Chondrocyte (in vitro differentiated cells): ENCODE measurements at places on chromosomes 11 and 22. TPM values are rescaled to one million over a fixed set of nuclear protein-coding genes. Genes with fewer than 3 reads are reported as not detected.

Gene C1QTNF4
- 0.40 to 0.41 TPM in 2 of 3 replicates, not detected in the other for total RNA-seq

Gene CARD10
- total RNA-seq, result 7.0 to 14.2 TPM (median 13.5 TPM) in 3 replicates

Gene TCN1
- not detected in 3 replicates for total RNA-seq

Gene PHOX2A
- total RNA-seq, result not detected in 3 replicates

Gene GRAMD4
- total RNA-seq, result 23.8 to 44.8 TPM (median 31.7 TPM) in 3 replicates

Gene SLC22A25
- total RNA-seq, result not detected in 3 replicates

Gene MUC5AC
- not detected in 3 replicates for total RNA-seq

Gene CTTN
- total RNA-seq, result 290 to 314 TPM (median 307 TPM) in 3 replicates

Gene SCN3B
- 0.15 to 0.62 TPM (median 0.45 TPM) in 3 replicates for total RNA-seq

Gene SHANK2
- total RNA-seq, result 0.53 to 1.6 TPM (median 0.97 TPM) in 3 replicates

Gene TRIM29
- total RNA-seq, result not detected in 3 replicates

Gene WNT11
- total RNA-seq, result 20.7 to 69.4 TPM (median 24.5 TPM) in 3 replicates

Gene C1QTNF6
- 11.3 to 27.7 TPM (median 14.6 TPM) in 3 replicates for total RNA-seq

Gene TRIM48
- not detected in 3 replicates for total RNA-seq

Gene SEPTIN3
- total RNA-seq, result 0.87 to 0.92 TPM (median 0.92 TPM) in 3 replicates

Gene GSTT2B
- 1.8 to 2.9 TPM in 2 of 3 replicates, not detected in the other for total RNA-seq

Gene CDC45
- total RNA-seq, result 2.2 to 13.3 TPM (median 2.9 TPM) in 3 replicates

Gene SCARF2
- 56.5 to 88.8 TPM (median 86.5 TPM) in 3 replicates for total RNA-seq

Gene ANGPTL5
- 4.0 TPM in 1 of 3 replicates, not detected in the others for total RNA-seq

Gene SHISA8
- total RNA-seq, result not detected in 3 replicates

Gene ANKK1
- total RNA-seq, result 0.36 TPM in 1 of 3 replicates, not detected in the others

Gene ARSA
- total RNA-seq, result 37.6 to 39.8 TPM (median 39.3 TPM) in 3 replicates

Gene CPSF7
- 61.2 to 66.2 TPM (median 65.0 TPM) in 3 replicates for total RNA-seq

Gene PLAAT4
- total RNA-seq, result 1.8 to 3.0 TPM (median 2.5 TPM) in 3 replicates

Gene LRRC4C
- 0.72 to 1.2 TPM (median 0.72 TPM) in 3 replicates for total RNA-seq

Gene SULT4A1
- total RNA-seq, result 0.68 to 3.3 TPM (median 2.9 TPM) in 3 replicates

Gene MS4A18
- not detected in 3 replicates for total RNA-seq

Gene OR52E8
- not detected in 3 replicates for total RNA-seq

Gene KBTBD3
- total RNA-seq, result 3.5 to 4.0 TPM (median 4.0 TPM) in 3 replicates
